ENCODE measurements at places on chromosomes 2 and 18. TPM values are rescaled to one million over a fixed set of nuclear protein-coding genes. Genes with fewer than 3 reads are reported as not detected.

DNA sequence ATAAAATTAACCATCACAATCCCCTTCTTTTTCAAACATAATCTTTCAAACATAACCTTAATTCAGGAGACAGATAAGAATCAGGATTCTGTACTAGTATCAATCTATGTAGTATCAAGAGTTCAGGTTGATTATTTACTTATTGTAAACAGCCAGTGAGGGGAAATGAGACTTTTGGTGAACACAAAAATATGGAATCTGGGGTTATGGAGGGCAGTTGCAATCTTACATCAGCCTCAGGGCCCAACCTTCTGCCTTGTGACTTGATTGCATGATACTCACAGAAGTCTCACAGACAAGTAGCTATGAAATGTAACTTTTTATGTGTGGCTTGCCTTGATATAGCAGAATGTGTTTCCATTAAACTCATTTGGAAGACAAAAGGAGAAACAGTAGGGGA is 262.7 kb upstream of the THSD7B start:
- H3K4me1 ChIP-seq = no peaks in the 10 kb centered on the region
- H3K36me3 ChIP-seq = no peaks in the 10 kb centered on the region
- DNase-seq = no peak
- no peak overlapping the region for H3K27ac ChIP-seq

DNA sequence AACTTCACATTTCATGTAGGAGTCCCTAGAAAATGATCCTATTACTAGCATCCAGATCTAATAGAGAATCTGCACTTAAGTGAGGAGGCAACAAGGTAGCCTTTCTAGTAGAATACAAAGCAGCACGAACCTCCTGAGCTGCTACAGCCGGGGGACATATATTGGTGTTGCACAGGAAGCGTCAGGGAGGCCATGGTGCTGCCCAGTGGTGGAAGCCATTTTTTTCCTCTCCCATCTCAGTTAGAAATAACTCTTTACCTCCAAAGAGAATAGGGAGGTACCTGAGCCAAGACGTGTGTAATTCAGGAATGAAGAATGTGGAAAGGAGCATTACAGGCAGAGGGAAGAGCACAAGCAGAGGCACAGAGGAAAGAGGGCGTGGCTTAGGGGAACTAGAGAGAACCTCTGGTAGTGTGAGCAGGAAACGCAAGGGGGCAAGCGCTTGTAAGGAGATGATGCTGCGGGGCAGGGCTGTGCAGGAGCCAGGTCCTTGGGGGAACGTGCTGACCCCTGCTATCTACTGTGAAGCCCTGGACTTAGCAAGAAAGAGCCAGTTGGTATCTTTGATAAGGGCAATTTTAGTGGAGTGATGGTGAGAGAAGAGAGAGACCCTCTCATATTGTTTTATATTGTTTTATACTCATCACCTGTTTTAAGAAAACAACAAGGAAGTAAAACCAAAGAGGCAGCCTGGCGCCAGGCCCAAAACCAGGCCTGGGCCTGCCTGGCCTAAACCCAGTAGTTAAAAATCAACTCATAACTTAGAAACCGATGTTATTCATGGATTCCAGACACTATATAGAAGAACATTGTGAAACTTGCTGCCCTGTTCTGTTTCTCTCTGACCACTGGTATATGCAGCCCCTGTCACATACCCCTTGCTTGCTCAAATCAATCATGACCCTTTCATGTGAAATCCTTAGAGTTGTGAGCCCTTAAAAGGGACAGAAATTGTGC is 50.0 kb upstream of the TTC39C start:
- H3K4me3 ChIP-seq = no peak overlapping the region
- no peak for DNase-seq
- no peaks in the 10 kb centered on the region for H3K4me1 ChIP-seq
- no peaks in the 10 kb centered on the region for H3K27me3 ChIP-seq

DNA sequence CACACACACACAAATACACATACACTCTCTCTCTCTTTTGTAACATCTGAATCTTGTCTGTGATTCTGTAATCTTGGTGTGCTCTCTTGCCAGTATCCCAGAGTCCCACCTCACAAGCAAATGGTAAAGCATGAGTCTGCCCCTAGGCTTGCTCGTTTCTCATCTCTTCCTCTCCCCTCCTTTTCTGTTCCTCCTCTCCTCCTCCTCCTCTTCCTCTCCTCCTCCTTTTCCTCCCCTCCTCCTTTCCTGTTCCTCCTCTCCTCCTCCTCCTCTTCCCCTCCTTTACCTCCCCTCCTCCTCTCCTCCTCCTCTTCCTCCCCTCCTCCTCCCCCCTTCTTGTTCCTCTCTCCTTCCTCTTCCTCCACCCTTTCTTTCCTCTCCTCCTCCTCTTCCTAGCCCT is 59.0 kb downstream of the TNFRSF11A start:
- no peak overlapping the region for H3K4me3 ChIP-seq
- H3K27me3 ChIP-seq = no peaks in the 10 kb centered on the region
- DNase-seq = no peak
- H3K27ac ChIP-seq = no peak overlapping the region
- H3K36me3 ChIP-seq = no peaks in the 10 kb centered on the region

Gene KIAA2012
- not detected for total RNA-seq

Gene HOXD4
- 7.7 TPM for total RNA-seq
